A549 treated with ZK216348 at 1 μM for 4 hours (cell line): ENCODE measurements at places on chromosomes 3 and 15. TPM values are rescaled to one million over a fixed set of nuclear protein-coding genes. Genes with fewer than 3 reads are reported as not detected.

Gene ADAMTS7
- 3.0 to 9.7 TPM (median 7.5 TPM) in 5 replicates for total RNA-seq

Gene ZIC1
- total RNA-seq, result not detected in 5 replicates

Gene HESX1
- total RNA-seq, result 0.32 TPM in 1 of 5 replicates, not detected in the others

Gene GDPGP1
- 3.7 to 5.7 TPM (median 4.7 TPM) in 5 replicates for total RNA-seq

Gene DCP1A
- total RNA-seq, result 4.8 to 8.7 TPM (median 6.6 TPM) in 5 replicates

Gene CDHR4
- 0.13 to 0.35 TPM (median 0.23 TPM) in 5 replicates for total RNA-seq

Gene ADGRG7
- total RNA-seq, result not detected in 5 replicates

Gene CD200R1
- total RNA-seq, result 0.06 to 0.07 TPM in 2 of 5 replicates, not detected in the others

Gene RHOV
- total RNA-seq, result 4.7 to 6.1 TPM (median 5.1 TPM) in 5 replicates

Gene THSD4
- total RNA-seq, result 19.2 to 33.5 TPM (median 25.7 TPM) in 5 replicates

Gene GPR156
- total RNA-seq, result 0.34 to 0.47 TPM (median 0.34 TPM) in 5 replicates

Gene SYNPR
- not detected in 5 replicates for total RNA-seq

Gene MCTP2
- not detected in 5 replicates for total RNA-seq

Gene GHSR
- not detected in 5 replicates for total RNA-seq

Gene CHRNA5
- total RNA-seq, result 24.3 to 36.9 TPM (median 32.6 TPM) in 5 replicates
